ENCODE measurements at places on chromosomes 6 and 20.

DNA sequence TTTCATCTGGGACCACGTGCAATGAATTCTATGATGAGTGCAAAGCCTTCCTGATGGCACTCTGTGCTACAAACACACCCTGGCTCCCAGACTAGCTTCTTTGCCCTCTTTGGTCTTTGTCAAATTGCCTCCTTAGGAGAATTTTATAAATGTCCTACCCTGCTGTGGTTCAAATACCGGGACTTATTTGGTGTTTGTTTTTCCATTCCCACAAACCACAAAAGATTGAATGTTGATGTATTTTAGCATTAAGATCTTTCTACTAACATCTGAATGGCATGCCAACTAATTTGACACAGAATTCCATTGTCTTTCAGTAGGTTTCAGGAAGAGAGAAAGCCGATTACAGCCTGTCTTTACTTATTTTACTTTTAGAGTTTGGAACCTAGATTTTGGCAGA is 424.2 kb upstream of the SLC35B3 start:
- DNase-seq: no peak

GRCh38 chr20:706366-706885 is 30.8 kb upstream of the SCRT2 start:
- no peak for DNase-seq

DNA sequence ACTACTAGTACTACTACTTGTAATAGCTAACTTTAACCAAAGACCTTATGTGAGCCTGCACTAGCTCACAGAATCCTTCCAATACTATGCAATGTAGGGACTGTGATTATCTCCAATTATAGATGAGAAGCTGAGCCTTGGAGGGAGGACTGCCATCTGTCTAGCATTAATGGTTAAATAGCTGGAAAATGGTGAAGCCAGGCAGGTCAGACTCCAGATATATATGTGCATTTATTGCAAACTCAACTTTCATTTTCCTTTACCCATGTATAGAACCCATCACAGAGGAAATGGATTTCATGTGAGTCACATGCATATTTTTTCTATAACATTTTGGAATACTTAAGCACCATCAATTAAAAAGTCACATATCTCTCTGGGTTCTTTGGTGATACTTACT is 229.9 kb downstream of the BCAS1 start:
- no peak for DNase-seq

DNA sequence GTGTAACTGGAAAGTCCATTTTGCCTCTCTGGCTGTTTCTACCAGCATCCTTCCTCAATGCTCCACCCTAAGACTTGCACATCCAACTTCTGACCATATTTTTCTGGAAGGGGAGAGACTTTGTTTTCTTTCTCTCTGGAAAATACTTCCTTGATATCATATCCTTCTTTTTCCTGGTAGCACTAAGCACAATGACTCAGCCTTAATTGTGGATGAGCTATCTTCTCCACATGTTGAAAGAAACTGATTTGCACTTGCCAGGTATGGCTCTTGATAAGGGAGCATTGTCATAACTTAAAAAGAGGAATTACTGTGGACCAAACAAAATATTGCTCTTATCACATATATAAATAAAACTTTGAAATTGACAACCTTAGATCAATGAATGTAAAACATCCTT is 30.1 kb upstream of the IBTK start:
- no peak for DNase-seq

GRCh38 chr6:138085839-138086222 is 21.4 kb downstream of the PERP start:
- no peak for DNase-seq

GRCh38 chr6:79377047-79377446 is 142.6 kb upstream of the HMGN3 start:
- no peak for DNase-seq

- no peak for DNase-seq
Observed at GRCh38 chr20:33305589-33306057, 22.6 kb downstream of the BPIFB1 start.

- DNase-seq: no peak
Observed at GRCh38 chr6:139051396-139052060, 23.0 kb downstream of the ABRACL start.

DNA sequence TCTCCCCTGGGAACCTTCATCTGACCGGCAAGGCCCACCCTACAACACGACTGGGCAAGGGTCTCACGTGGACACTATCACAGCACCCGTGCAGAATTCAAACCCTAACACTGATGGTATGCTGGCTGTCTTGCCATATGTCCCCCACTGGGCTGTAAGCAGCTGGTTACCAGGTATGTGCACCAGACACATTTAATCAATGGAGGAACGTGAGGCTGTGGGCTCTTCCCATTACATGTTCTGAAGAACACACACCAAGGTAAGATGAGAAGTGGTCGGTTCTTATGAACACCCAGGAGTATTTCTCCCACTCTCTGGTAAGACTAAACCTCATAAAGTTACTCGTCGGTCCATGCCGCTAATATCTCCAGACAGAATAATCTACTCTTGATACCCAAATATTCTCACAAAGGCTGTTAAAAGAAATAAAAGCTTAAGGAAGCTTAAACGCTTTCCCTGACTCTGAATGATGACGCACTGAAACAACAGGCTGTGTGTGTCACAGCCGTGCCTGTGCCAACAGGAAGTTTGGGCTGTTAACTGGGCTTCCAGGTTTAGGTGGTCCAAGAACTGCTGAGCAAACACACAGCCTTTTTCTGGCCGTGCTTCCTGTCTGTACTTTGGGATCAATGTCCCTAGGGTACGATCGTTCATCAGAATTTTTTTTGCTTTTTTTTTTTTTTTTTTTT is 75.3 kb downstream of the SLC23A2 start:
- DNase-seq: no peak

GRCh38 chr6:139763468-139764210 is 389.2 kb upstream of the CITED2 start:
- DNase-seq: no peak

DNA sequence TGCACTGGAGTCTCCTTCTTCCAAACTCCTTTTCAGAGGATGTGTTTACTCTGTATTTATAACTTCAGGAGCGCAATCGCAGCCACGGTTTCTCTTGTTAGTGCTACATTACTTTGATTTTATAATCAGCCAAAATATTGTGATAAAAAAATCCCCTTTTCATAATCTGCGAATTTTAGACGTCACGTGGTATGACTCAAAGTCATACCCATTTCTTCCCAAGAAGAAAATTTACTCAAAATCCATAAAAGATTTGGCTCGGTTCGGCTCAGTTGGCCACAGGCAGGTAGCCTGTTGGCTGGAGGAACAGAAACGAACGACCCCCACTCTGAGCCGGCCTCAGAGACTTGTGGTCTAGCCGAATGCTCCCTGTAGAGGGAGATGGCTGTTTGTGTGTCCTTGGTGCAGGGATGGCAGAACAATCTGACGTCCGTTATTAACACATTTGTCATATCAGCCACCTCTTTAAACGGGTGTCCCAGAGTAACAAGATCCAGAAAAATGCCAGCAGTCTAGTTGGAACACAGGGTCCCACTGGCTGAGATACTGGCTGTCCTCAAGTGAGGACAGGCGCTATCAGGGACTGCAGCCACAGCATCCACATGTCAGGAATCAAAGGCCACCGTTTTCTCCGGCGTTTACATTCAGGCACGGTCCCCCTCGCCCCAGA is 247.6 kb downstream of the DLL1 start:
- no peak for DNase-seq

GRCh38 chr20:24701668-24702067 is 232.2 kb downstream of the SYNDIG1 start:
- no peak for DNase-seq

DNA sequence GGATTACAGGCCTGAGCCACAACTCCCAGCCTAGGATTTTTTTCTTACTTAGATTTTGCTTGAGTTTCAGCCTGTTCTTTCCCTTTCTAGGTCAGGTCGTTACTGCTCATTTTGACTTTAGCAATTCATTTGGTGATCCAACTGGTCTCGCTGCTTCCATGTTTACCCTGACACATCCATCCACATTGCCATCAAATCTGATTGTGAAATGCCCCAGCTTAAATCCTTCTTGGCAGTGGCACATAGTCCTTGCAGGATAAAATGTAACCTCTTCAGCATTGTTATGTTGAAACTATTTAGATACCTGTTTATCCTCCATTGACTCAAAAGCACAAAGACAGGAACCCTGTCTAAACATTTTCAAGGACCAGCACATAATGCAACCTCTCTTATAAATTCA is 77.2 kb downstream of the DNAH8 start:
- no peak for DNase-seq

DNA sequence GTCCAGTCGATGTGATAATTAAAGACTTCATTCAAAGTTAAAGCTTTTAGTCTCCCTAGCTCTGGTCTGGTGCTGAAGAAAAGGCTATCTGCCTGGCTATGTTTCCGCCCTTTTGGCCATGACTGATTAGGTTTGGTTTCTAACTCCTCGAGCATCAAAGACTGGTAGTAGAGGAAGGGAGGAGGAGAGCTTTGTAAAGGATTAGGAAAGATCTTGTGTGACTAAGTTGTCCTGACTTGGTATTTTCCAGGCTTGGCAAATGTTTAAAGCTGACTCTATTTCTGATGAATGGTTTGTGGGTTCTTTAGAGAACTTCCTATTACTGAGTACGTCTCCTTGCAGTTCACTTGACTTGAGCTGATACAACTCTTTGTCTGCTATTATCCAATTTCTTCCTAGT is 312.9 kb downstream of the GJA1 start:
- no peak for DNase-seq

GRCh38 chr6:86118271-86118670 is 475.6 kb upstream of the SYNCRIP start:
- no peak for DNase-seq

DNA sequence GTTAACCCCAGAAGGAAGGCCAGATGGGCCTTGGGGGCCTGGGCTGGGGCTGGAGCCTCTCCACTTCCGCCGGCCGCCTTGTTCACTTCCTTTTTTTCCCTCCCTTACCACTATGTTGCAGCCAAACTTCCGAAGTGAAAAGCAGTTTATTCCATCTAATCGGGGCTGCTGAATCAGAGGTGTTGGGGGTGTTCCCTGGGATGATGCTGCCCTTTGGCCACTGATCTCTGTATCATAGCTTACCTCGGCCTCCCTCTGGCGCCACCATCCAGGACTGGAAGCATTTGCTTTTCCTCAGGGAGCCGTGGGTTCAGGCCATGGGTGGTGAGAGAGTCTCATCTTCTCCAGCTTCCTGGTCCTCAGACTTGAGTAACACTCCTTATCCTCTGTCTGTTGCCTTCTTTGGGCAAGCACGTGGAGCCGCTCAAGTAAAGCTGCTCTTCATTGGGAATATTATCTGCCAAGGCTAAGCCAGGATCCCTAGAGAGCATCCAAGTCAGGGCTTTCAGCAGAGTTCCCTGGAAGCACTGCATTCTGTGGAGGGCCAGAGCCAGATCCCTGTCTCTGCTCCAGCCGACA is 39.6 kb downstream of the SLX4IP start:
- no peak for DNase-seq

GRCh38 chr6:137401088-137401487 is 93.1 kb downstream of the OLIG3 start:
- DNase-seq: no peak

DNA sequence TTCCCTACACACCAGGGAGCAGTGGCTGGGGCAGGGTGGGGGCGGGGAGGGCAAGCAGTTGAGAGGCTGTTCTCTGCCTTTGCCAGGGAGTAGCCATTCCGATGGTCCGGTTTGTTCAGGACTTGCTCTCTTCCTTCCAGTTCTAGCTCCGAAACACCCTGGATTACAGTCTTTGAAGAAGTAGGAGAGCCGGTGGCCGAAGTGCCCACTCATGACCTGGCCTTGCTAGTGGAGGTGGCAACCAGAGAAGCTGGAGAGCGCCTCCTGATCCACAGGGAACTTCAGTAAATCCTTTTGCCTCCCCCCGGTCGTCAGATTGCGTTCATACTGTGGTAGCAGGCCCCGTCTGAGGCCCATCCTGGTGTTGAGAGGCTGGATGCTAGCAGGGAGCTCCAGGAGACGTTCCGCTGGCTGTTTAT is 92.8 kb downstream of the ARID1B start:
- DNase-seq: no peak

- DNase-seq: no peak
Observed at GRCh38 chr6:45185403-45186251, 142.5 kb upstream of the RUNX2 start.

- no peak for DNase-seq
Observed at GRCh38 chr6:143940011-143940597, 68.0 kb downstream of the PLAGL1 start.

GRCh38 chr6:78599526-78599925 is 267.8 kb upstream of the IRAK1BP1 start:
- DNase-seq: no peak

DNA sequence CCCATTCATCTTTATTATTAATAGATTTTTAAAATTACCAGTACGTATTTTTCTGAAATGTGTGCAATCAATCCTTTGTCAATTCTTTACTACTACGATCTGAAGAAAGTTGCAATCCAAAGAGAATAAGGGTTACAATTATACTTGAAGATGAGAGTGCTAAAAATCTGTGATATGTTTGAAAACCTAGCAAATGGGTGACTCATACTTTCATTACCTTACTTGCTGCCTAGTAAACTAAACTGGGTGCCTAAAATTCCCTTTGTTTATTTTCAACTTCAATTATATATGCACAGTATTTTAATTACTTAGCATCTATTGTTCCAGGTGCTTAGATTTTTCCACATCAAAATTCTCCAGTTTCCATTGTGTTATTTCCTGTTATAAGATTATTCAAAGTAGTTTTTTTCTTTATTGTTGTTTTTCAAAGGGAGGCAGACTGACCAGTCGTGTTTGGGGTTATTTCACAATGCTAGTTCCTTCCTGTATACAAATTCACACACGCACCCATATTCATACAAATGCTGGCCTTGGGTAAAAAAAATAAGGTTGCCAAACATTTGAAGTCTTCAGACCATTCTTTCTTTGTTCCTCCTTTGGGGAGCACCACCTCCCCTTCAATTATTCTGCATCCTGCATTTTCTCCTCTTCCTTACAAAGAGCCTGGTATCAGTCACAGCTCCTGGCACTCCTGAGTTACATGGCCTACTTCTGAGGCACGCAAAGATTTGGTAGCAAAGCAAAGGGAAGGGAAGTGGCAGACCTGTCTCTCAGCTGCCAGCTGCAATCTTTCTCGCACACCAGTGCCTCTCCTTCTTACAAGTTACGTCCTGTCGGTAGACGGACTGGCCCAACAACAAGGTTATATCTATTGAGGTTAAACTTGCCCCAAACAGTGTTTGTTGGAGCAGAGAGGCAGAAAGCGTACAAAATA is 16.2 kb upstream of the FAM135A start:
- no peak for DNase-seq

DNA sequence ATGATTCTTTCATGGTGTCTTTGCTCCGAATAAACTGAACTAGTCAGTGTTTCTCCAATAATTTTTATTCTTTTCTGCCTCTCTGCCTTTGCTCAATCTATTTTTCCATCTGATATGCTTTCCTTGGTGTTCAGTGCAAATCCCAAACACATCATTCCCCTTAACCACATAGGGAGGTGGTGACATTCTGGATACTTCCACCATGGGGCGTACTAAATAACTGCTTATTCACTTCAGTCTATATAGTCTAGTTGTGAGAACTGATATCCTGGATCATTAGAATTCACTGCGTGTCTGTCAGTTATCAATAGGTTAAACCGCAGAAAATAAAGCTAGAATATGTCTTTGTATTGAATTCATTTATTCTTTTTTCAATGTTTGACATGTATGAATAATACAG is 83.1 kb downstream of the KCNQ5 start:
- no peak for DNase-seq

GRCh38 chr6:14704383-14705271 is 541.2 kb upstream of the JARID2 start:
- DNase-seq: no peak

GRCh38 chr6:87832025-87832825 is 130.2 kb upstream of the AKIRIN2 start:
- DNase-seq: no peak

GRCh38 chr20:61957961-61958715 is 107.5 kb downstream of the TAF4 start:
- no peak for DNase-seq

GRCh38 chr6:135481783-135482369 is 15.7 kb downstream of the AHI1 start:
- DNase-seq: no peak
